Ovary (tissue), 10 donors: ENCODE measurements at places on chromosomes 3 and 15. TPM values are rescaled to one million over a fixed set of nuclear protein-coding genes. Genes with fewer than 3 reads are reported as not detected.

DNA sequence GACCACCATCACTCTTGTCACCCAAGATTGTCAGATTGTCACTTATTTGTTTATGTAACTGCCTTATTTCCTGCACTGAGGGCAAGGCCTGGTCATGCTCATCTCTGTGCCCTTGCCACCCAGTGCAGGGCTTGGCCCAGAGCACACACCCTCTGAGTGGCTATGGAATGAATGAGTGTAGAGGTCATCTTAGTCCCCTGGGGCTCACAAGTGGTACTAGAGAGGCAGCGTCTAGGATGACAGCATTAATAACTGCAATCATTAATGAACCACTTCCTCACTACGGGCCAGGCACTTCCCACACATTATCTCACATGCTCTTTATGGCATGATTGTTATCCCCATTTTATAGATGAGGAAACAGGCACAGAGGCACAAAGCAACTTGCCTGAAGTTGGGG is 117.0 kb downstream of the SMAD6 start:
- no peaks in the 10 kb centered on the region for H3K36me3 ChIP-seq
- H3K4me3 ChIP-seq, result no peak overlapping the region
- H3K4me1 ChIP-seq, result peaks cover 3% of the 10 kb centered on the region
- no peak overlapping the region for H3K27ac ChIP-seq
- DNase-seq, result no peak
- no peaks in the 10 kb centered on the region for H3K27me3 ChIP-seq

The TNFSF10 gene
- 51.5 TPM for total RNA-seq

The ITIH1 gene
- not detected for total RNA-seq

DNA sequence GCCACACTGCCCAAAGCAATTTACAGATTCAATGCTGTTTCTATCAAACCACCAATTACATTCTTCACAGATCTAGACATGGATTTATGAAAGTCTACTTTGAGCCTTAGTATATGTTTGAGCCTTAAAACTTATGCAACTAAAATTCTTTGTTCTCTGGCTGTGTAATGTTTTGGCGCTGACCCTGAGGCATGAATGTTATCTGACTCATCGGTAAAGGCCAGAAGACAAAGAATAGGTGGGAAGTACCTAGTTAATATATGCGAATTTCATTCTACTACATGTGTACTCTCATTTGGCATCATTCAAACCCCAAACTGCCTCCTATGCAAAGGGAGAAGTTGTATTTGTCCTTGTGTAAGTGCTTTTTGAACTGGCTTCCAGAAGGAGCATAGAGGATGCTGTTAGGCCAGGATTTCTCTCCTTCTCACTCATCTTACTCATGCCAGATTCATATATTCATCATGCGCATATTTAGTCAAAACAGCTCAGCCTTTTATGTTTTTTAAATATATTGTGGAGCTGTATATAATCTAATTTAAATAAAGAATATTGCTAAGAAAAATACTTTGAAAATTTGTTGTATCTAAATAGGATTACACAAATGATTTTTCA is 204.2 kb downstream of the NFKBIZ start:
- H3K4me3 ChIP-seq, result no peak overlapping the region
- DNase-seq, result no peak
- H3K4me1 ChIP-seq, result peaks cover 2% of the 10 kb centered on the region
- H3K36me3 ChIP-seq, result no peaks in the 10 kb centered on the region
- H3K27me3 ChIP-seq, result no peaks in the 10 kb centered on the region
- no peak overlapping the region for H3K27ac ChIP-seq

DNA sequence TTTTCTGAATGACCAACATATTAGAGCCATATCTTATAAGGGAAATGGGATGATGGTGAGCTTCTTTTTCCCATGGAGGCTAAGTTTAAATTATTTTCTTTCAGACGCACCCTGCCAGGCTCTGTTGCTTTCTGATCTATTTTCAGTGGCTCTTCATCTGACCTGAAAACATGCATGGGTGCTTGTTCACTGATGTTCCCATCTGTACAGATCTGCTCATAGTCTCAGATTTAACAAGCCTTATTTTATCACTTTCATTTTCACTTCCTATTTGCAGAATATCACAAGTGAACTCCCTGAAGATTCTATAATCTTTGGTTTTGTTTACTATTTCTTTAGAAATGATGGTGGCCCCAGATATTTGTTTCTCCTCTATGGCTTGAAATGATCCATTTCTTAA is 31.1 kb upstream of the SUCLG2 start:
- no peaks in the 10 kb centered on the region for H3K4me1 ChIP-seq
- no peak for DNase-seq
- no peak overlapping the region for H3K27ac ChIP-seq
- H3K4me3 ChIP-seq, result no peak overlapping the region
- H3K27me3 ChIP-seq, result no peaks in the 10 kb centered on the region

The ANXA2 gene
- total RNA-seq, result 118 TPM

DNA sequence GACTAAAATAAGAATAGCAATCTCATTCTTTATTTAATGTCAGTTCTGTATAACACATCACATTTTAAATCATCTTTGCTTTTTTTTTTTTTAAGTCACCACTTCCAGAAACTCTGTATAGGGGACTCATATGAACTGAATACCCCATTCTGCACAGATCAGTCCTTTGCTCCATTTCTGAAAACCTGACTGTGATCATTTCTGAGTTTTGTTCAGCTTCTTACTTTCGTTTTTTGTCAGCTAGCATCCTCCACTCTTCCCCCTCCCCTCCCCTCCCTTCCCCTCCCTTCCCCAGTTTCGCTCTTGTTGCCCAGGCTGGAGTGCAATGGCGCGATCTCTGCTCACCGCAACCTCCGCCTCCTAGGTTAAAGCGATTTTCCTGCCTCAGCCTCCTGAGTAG is 49.8 kb upstream of the SGO1 start:
- no peaks in the 10 kb centered on the region for H3K27me3 ChIP-seq
- DNase-seq, result no peak
- peaks cover 2% of the 10 kb centered on the region for H3K4me1 ChIP-seq
- no peaks in the 10 kb centered on the region for H3K36me3 ChIP-seq
